NCI-H1092 treated with DMSO at 0.1 percent for 48 hours (cell line): ENCODE measurements at places on chromosomes 12 and 14.
A peak's percentile ranks its signal among the peaks of the same experiment; 100 is the strongest.

DNA sequence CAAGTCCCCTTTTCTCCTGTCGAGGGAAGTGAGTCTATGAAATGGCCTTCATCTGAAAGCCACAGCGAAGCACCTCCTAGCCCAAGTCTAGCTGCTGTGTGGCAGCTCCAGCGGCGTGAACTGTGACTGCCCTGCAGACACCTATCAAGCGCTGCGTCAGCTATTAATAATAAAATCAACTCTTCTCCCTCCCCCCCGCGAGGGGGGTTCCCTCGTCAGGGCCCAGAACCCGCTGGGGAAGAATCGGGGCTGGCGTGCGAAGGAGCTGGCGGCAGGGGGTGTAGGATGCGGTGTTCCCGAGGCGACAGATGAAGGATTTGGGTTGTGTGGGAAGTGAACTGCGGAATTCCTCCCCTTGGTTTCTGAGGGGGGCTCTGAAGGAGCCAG is 662 bp upstream of the ATP2A2 start:
- peak; percentile 56 for DNase-seq

DNA sequence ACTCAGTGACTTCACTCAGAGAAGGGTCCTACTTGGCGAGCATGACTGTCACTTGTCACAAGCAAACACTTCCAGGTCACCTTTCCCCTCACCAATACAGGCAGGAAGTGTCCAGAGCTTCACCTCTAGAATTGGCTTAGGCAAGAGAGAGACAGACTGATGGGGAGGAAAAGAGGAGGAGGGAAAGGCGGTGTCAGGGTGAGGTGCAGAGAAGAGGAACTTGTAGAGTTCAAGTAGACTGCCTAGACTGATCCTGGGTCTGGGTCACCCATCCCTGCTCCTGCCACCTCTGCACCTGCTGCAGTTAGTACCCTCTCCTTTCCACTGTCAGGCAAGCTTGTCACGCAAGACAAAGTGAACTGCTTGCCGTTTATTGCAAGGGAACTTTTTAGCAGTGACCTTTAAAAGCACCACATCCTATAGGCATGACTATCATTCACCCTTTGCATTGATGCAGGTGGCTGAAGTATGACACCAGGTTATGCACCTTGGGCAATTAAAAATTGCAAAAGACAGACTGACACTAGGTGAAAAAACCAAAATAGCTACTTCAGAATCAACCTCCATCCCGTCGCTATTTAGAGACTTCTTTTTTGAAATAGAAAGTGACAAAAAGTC is 292.4 kb downstream of the SYT1 start:
- DNase-seq, result no peak

DNA sequence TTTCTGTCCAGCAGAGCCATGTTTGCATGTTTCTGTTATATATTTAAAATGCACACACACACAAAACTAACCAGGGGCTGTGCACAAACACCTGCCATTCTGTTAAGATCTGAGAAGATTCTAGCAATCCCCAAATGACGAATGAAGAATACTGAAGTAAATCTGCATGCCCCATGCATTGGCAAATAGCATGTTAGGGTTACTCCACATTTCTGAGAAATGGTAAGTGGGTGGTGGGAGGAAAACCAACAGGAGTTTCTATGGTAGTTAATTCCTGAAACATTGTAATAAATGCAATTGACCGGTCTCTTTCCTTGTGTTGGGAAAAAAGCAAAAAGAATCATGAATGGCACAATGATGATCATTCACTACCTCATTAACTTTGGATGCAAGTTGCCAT is 318.0 kb downstream of the BCAT1 start:
- no peak for DNase-seq

DNA sequence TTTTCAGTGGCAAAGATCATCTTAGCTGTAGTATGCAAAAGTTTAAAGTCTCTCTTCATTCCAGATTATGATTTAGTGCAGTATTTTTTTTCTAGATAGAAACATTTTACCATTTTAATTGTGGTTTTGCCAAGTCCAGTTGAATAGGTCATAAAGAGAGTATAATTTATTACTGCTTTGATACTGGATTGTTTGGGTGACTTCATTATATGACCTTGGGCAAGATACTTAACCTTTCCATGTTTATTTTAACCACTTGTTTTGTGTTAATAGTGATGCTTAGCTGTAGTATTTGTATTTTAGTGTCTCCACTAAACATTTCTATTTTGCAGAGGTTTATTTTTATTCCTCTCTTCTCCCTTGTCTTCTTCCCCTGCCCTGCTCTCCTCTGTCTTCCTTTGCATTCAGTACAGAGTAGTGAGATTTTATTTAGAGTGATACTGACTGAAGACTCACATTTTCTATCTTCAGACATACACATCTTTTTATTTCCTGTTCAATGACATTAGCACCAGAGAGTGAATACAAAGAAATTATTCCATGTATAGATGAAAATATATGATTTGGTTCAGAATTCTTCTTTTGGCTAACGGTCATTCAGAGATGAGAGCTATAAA is 215.2 kb downstream of the ERC1 start:
- no peak for DNase-seq

DNA sequence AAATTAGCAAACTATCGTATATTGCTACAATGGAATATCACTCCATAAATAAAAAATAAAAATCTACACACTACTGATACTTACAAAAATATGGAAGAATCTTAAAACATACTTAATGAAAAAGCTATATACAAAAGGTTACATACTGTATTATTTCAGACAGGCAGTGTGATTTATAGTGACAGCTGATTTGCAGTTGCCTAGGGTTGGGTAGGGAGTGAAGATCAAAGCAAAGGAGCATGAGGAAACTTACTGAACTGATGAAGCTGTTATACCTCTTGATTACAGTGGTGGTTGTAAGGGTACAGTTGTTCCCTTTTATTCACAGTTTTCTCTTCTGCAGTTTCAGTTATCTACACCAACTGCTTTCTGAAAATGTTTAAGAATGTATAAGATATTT is 62.6 kb downstream of the FSCB start:
- DNase-seq, result no peak

DNA sequence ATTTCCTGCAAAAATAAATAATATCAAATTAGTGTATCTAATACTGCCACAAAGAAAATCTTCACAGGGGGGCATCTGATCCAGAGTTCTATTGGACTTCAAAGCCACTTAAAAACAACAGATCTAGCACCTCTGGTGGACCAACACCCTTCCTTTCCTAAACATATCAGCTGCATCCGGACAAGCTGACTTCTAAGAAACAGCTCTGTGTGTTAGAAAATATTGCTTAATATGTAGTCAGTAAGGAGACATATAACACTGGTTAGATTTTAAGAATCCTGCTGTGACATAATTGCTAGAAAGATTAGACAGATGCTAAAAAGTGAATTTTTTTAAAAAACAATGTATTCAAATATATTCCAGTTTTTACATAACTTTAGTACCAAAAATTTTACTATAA is 61.1 kb upstream of the PTPRB start:
- DNase-seq, result no peak

- DNase-seq, result no peak
These were observed 41.3 kb upstream of the LMNTD1 start for GRCh38 chr12:25594376-25594775.

GRCh38 chr12:41108032-41108431 is 80.1 kb upstream of the PDZRN4 start:
- DNase-seq, result no peak

- no peak for DNase-seq
These were observed 161.7 kb upstream of the PLEKHA5 start for GRCh38 chr12:18967814-18968213.

DNA sequence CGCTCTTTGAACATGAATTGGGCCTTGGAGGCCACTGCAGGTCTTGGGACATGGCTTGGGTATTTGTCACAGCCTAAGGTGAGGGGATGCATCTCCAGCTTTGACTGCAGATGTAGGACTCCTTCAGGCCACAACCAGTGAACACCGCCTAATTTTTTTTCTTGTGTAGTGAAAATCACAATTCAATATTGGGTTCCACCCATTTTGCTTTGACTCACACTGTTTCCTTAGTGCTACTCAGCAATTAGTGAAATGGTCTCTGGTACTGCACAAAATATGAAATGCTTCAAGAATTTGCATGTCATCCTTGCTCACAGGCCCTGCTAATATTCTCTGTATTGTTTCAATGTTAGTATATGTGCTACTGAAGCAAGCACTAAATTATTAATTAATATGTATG is 12.5 kb downstream of the TMEM253 start:
- DNase-seq, result no peak

GRCh38 chr12:94271351-94271750 is 123.0 kb downstream of the PLXNC1 start:
- no peak for DNase-seq

DNA sequence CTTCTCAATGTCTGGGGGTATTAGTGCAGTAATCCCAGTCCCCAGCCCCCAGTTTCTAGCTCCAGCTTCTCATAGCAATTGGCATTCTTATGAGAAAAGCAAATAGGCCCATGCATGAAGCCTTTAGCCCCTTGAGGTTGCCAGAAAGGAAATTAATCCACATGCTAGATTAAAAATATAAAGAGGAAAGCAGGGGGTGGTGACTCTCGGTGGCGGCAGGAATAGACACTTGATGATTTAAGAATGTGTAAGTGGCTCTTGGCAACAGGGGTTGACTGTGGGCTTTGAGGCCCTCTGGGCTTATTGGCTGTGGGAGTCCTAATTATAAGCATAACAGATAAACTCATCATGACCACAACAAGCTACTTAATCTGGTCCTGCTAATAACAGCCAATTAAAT is 1367.3 kb upstream of the FLRT2 start:
- no peak for DNase-seq

- DNase-seq, result no peak
These were observed 445.4 kb downstream of the SOX5 start for GRCh38 chr12:23504043-23504442.

DNA sequence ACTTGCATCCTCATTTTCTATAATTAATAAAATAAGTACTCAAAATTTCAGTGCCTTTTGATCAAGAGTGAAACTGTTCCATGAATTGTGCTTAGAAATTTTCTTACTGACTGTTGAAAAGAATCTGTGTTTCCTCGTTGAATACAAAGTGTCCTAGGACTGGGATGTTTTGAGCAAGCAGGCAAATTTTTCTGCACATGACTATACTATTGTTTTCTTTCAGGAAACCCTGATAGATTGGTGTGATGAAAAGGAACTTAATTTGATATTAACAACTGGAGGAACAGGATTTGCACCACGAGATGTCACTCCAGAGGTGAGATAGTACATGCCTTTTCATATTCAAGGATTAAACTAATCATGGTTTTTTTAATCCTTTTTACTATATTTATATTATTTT is 316.3 kb downstream of the GPHN start:
- DNase-seq, result no peak

DNA sequence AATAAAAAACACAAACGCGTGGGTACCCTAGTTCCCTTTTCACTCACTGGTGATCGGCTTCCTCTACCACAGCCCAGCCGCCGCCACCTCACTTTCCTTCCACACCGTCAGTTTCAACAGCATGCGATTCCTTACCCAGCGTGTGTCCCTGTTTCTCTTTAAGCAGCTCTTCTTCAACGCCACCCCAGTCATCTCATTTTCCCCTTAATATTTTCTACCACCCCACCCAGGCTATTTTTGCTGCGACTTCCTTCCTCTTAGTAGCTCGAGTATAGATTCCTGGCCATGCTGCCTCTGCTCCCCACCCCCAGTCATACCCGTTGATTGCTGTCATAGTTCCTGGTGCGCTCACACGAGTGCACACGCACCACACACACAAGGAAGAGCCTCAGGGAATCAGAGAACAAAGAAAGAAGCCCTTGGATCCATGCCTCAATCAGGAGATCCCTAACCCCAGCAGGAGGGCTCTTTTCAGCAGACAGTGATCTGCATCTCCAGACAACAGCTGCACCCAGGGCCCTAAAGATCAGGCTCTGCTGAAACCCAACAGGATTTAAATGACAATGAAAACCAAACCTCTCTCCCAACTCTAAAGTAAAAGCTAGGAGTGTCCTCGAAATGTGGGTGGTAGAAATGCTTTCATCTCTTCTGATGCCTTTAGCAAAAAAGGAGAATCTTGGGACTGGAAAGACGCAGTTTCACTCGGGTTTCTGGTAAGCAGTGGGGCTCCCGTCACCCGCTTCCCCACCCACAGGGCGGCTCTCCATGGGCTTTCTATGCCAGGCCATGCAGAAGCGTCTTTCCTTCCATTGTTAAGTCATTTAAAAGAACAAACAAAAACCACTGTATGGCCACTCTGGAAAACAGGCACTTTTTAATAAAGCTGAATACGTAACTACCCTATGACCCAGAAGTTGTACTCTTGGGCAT is 23.8 kb downstream of the VPS37B start:
- DNase-seq, result peak; percentile 77

DNA sequence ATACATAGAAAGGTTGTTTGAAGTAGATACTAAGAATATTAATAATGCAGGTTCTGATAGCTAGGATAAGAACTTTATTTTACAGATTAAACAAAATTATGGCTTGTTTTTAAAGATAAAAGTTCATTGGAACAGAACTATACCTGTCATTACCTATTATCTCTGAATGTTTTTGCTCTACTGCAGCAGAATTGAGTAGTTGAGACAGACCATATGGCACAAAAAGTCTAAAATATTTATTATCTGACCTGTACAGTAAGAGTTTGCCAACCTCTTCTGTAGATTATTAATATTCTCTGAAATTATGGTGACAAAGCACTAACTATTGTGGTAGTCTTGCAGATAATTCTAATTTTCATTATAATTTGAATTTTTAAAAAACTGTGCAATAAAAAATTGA is 829.1 kb upstream of the MGAT4C start:
- DNase-seq, result no peak
